Stimulated activated CD4-positive, alpha-beta T cell treated with anti-CD3 and anti-CD28 coated beads, Interleukin-4, amount 100 ng/mL, for 1 hour (primary cell): ENCODE measurements at places on chromosomes 6 and 20.

DNA sequence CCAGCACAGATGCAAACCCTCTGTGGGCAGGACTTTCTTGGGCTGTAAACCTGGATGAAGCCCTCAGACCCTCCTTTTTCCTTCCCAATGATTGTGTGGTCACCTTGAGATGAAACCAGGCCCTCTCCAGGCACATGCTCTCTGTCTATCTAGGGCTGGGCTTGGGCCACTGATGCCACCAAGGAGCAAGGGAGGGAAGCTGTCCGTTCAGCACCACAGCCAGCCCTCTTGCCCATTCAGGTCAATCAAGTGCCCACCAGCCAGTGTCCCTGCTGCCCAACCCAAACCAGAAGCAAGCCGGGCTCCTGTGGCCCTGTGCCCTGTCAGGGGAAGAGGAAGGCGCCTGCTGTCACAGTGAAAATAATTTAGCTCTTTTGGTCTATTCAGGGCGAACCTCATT, 8.0 kb downstream of the STMN3 start:
- no peak for DNase-seq

DNA sequence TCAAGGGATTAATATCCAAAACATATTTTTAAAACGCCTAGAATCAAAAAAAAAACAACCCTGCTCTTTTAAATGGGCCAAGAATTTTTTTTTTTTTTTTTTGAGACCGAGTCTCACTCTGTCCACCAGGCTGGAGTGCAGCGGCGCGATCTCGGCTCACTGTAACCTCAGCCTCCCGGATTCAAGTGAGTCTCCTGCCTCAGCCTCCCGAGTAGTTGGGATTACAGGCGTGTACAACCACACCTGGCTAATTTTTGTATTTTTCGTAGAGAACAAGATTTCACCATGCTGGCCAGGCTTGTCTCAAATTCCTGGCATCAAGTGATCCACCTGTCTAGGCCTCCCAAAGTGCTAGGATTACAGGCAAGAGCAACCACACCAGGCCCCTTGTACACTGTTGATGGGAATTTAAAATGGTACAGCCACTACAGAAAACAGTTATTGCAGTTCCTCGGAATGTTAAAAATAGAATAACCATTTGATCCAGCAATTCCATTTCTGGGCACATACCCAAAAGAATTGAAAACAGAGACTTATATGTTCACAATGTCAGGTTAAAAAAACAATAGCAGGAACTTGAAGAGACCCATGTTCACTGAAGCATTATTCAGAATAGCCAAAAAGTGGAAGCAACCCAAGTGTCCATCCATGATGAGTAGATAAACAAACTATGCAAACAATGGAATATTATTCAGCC, 3.1 kb upstream of the MYL9 start:
- no peak for DNase-seq

GRCh38 chr6:157748839-157749571, 74.0 kb upstream of the SNX9 start:
- no peak for DNase-seq

DNA sequence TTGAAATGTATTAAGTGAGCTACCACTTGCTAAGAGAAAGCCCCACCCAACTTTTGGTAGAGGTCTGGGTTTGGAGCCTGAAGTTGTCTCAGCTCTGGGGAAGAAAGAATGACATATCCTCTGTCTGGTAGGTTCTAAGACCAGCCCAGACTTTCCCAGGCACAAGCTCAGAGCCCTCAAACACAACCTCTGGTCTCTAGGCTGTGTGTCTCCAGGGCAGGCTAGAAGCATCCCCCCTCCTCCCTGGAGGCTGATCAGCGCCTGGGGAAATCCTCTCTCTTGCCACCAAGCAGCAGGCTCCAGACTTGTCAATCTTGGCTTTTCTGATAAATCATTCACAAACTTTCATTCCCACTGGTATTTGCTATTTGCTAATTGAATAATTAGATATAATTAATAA, 226.5 kb upstream of the CST7 start:
- no peak for DNase-seq

DNA sequence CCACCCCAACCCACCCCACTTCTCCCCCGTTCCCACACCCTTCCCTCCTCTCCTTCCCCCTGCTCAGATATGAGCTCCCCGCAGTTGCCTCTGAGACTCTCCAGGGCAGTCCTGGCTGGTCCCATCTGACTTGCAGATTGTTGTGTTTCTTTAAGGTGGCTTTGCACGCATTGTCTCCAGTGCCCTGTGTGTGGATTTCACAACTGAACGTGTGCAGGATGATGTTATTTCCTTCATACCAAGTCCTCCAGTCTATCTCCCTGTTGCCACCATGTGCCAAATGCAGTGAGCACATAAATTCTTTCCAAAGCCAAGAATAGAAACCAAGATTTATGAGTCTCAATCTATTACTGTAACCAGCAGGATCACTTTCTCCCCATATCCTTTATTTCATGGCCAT, 79.1 kb downstream of the TMEM242 start:
- DNase-seq, result no peak

DNA sequence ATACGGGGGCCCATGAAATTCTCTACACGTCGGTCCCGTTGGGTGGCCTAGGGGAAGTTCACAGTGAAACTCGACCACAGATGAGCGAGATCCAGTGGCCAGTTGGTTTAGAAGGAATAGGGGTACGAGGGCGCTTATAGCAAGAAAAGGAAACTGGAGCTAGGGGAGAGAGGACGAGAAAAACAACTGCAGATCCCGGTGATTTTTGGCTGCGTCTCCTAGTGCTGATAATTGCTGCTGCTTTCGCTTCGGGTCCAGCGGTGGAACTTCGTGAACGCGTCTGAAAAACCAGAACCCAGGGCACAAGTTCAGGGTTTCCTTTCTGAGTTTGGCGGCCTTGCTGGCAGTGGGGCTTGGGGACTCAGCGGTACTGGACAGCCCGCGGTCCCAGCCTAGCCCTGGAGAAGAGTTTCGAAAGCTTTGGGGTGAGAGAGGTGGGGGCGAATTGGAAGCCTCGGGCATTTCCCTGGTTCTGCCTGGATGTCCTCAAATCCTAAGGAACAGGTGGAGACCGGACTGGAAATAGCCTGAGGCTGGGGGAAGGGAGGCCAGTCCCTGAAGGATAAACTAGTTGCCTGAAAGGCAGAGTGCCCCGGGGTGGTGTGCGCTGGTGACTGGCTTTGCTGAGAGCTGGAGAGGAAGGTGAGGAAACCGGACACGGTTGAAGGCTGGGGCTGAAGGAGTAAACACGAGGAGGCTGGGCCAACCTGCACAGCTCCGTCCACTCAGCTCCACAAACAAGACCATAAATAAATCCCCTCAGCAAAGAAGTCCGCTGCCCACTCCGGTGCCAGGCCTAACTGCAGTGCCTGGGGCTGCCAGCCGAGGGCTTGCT, 793 bp downstream of the GMPR start:
- peak; percentile 10 for DNase-seq

- no peak for DNase-seq
Measured at GRCh38 chr20:10131732-10132345, 86.8 kb upstream of the SNAP25 start.

- DNase-seq, result no peak
Measured at GRCh38 chr6:149318581-149319286, 1.2 kb downstream of the TAB2 start.

GRCh38 chr20:37276494-37277252, 12.8 kb upstream of the MANBAL start:
- DNase-seq, result no peak

DNA sequence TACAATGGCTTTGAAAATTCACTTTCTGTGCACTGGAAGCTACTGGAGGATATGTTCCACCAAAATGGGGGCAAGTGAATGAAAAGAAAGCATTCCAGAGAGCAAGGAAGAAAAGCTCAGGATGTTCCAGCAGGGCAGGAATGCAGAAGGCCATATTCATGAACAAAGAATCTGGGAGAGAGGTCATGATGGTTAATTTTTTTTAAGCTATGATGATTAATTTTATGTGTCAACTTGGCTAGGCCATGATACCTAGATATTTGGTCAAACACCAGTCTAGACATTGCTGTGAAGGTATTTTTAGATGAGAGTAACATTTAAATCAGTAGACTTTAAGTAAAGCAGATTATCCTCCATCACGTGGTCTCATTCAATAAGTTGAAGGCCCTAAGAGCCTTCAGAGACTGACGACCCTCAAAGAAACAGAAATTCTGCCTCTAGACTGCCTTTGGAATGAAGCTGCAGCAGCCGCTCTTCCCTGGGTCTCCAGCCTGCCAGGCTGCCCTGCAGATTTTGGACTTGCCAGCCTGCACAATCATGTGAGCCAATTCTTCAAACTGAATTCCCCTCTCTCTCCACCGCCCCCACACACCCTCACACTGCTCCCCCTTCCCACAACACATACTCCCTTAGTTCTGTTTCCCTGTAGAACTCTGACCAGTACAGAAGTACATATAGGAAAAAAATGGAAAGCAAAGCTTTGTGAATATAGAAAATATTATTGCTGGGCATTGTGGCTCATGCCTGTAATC, 20.1 kb upstream of the GCM1 start:
- no peak for DNase-seq

GRCh38 chr20:8213270-8213669, 81.2 kb downstream of the PLCB1 start:
- DNase-seq, result no peak

- DNase-seq, result no peak
Measured at GRCh38 chr6:30763618-30764489, 19.5 kb upstream of the IER3 start.

DNA sequence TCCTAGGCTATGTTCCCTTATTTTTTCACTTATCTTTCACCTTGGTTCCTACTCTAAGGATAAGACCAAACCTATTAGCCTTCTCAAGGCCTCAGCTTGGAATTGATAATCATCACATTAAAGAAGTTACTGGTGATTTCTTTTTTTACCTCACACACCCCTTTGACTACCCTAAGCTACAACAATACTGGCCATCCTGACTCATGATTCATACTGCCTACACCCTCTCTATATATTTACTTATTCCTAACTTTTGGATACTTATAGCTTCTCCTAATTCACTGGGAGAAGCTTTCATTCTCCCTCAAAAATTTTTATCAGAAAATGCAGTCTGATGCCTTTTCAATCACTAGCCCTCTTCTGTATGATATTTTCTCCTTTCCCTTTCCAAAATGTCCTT, 256.1 kb downstream of the TBX18 start:
- DNase-seq, result no peak

- no peak for DNase-seq
Measured at GRCh38 chr6:167479901-167480648, 155.2 kb downstream of the TTLL2 start.

- DNase-seq, result no peak
Measured at GRCh38 chr6:131923356-131923755, 27.8 kb downstream of the CCN2 start.

DNA sequence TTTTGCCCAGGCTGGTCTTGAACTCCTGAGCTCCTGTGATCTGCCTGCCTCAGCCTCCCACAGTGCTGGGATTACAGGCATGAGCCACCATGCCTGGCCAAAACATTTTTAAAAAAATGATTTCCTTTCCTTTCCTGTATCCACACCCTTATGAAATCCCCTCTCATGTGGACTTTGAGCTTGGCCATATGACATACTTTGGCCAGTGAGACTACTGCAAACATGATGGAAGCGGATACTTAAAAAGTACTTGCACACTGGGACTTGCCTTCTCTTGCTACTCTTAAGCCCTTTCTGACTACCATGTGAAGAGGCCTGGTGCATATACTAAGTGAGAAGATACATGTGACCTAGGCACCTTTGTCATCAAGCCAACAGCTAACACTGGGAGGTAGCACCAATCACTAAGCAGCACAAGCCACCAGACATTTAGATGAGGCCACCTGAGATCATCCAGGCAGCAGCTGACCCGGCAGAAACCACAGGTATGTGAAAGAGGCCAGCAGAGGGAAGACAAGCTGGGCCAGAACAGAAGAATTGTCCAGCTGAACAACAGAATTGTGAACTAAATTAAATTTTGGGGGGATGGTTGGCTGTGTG, 78.5 kb upstream of the HDAC2 start:
- no peak for DNase-seq

- no peak for DNase-seq
Measured at GRCh38 chr6:148104131-148104530, 238.5 kb upstream of the SASH1 start.

GRCh38 chr6:115363379-115363778, 697.3 kb downstream of the FRK start:
- DNase-seq, result no peak
